CD4-positive, alpha-beta T cell treated with Interferon alpha-2 for 1 hour (primary cell): ENCODE measurements at places on chromosomes 2 and 18.

- no peak for DNase-seq
Measured at GRCh38 chr2:100900156-100900795, 80.3 kb downstream of the NPAS2 start.

DNA sequence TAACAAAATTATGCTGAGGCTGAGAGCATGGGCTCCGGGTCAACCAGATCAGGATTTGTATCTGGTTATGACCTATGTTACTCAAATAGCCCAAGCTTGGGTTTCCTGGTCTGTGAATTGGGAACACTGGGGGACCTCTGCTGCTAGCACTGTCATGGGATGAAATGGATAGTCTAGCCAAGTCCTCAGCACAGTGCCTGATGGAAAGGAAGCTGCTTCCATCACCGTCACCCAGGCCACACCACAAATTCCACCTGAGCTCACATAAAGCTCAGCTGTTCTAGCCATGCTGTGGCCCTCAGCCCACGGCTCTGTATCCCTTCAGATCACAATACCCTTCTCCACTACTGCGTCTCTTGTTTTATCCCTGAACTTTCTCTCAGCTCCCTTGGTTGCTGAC lies 179.6 kb upstream of the SP5 start:
- DNase-seq: no peak

- no peak for DNase-seq
Measured at GRCh38 chr18:63229971-63230370, 89.6 kb downstream of the BCL2 start.

DNA sequence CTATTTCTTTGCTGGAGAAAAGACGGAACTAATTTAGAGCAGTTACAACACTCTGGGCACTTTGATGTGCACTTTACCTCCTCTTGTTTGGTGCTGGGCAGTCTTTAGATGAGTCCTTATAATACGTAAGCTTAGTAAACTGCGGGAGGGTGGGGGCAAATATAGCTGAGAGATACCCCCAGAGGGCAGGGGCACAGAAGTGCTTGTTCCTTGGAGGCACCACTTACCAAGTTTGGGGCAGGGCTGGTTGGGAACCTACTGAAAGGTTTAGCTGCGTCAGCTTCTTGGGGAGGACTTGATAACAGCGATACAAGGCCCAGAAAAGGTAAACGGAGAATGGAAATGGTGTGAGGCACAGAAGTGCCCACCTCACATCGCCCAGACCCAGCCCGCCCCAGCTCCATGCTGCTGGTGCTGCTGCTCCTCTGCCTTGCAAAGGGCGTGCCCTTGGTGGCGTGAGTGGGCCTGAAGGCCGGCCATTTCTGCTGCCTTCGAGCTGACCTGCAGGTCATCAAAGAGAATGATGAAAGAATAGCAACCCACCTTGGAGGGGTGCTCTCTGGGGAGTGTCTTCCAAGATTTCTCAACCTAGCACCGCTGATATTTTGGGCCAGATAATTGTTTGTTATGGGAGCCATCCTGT lies 128.2 kb upstream of the EML6 start:
- no peak for DNase-seq

DNA sequence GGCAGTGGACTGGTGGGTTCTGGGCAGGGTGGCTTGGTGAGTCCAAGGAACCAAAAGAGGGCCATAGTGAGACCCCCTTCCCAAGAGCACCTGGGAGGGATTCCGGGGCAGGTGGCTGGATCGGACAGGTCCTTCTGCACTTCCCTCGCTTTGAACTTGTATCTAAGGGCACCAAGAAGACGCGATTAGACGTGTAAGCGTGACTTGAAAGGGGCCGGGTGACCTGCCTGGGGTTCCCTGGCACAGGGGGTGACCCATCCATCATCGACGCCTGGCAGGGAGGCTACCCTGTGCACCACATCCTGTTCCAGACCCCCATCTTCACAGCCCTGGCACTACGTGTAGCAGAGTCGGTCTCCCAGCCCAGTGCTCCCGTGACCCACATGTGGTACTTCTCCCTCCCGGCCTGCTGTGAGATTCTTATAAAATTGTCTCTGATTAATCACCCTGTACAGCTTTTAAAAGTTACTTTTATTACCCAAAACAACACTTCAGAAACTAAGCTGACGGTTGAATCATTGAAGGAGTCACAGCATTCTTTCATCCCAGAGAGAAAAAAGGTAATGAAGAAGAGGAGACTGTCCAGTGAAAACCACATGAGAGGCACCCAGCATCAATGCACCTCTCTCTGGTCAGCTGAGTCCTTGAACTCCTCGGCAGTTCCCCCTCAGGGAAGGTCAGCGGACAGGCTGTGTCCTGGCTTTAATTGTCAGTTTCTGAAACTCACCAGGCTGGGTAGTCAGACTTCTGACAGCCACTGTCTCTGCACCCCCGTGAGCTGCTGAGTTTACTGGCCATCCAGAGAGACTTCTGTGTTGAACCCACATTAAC lies 13.0 kb downstream of the SH3BP4 start:
- no peak for DNase-seq

GRCh38 chr2:64260817-64261216 lies 116.6 kb upstream of the PELI1 start:
- peak; percentile 43 for DNase-seq

GRCh38 chr2:30164131-30164925 lies 17.5 kb downstream of the YPEL5 start:
- DNase-seq: no peak

GRCh38 chr18:23519734-23520133 lies 16.4 kb downstream of the RMC1 start:
- DNase-seq: no peak

DNA sequence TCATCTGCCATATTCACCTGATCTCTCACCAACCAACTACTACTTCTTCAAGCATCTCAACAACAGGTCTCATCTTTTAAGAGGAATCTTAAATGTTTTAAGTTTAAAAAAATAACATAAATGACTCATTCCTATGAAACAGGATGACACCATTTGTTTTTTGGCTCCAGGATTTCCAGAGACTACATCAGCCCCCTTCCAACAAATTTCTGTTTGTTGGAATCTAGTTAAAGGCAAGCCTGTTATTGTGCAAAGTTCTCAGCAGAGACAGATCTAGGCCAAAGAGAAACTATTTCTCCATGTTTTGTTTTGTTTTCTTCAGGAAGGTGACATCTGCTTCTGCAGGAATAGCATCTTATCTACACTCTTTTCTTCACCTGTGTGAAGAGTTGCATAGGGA lies 204.8 kb upstream of the SH3BP4 start:
- DNase-seq: no peak
